ENCODE measurements at places on chromosomes 5 and 9.

- DNase-seq = no peak
These were observed 95.4 kb upstream of the RETREG1 start for GRCh38 chr5:16712178-16712577.

- no peak for DNase-seq
These were observed 60.3 kb upstream of the RPL26L1 start for GRCh38 chr5:172898843-172899369.

DNA sequence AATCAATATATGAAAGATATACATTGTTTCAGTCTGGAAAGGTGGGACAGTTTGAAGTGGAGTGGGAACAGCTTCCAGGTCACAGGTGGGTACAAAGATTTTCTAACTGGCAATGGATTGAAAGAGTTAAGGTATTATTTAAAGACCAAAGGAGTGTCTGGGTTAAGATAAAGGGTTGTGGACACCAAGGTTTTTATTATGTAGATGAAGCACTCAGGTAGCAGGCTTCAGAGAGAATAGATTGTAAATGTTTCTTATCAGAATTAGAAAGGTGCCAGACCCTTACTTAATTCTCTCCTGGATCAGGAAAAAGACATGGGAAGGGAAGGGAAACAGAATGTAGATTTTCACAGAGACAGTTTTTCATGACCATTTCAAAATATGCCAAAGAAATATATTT is 1174.8 kb downstream of the MAT2B start:
- no peak for DNase-seq

DNA sequence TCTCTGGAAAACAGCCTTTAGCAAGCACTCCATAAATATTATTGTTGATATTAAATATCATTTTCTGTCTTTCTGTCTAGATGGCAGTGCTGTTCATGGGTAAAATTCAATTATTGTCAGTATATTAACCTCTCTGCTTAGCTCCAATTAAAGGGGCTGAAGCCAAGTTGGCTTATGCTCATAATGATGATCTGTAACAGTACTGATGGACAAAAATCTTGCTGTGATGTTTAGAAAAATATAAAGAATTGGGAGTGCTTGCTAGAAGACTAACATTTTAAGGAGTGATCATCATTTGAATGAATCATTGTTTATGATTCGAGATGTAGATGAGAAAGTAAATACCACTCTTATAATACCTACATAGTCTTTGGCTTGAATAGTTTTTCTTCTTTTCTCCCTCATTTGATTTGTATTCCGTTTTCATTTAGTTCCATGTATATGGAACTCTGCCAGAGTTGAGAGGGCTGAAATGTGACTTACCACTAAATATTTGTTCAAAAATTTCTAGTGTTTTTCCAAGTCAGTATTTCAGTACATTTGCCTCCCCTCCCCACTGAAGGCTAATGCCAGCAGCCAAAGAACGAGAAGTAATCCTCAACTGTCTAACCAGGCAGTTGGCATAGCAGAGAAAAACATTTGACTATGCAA is 538.3 kb downstream of the CSNK1G3 start:
- no peak for DNase-seq

GRCh38 chr5:72107901-72108201 is 576 bp downstream of the MAP1B start:
- no peak for DNase-seq

GRCh38 chr5:119179857-119180641 is 109.2 kb downstream of the DMXL1 start:
- DNase-seq = no peak

DNA sequence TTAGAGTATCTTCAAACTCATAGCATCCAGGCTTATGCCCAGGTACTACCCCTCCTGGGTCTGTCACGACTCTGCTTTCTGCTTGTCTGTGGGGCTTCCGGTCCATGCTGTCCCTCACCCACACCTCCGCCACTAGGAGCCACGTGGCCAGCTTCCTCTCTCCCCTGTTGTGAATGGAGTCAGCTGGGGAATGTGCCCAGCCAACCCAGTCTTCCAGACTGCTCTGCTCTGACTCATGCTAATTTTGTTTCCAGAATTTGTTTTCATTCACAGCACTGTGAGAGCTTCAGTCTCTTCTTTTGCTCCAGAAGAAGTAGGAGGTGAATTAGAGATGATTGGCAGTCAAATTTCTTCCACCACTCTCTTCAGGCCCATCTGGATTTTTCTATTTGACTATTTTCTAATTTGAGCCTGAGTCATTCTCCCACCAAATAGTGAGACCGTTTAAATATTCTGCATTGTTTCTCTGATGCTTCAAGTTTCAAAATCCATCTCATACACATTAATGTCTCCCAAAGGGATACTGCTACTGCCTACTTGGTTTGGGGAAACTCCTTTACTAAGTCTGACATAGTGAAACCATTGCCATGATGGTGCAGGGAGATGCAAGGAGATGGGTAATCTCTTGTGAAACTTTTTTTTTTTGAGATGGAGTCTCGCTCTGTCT is 424.1 kb upstream of the KIF2A start:
- DNase-seq = no peak

DNA sequence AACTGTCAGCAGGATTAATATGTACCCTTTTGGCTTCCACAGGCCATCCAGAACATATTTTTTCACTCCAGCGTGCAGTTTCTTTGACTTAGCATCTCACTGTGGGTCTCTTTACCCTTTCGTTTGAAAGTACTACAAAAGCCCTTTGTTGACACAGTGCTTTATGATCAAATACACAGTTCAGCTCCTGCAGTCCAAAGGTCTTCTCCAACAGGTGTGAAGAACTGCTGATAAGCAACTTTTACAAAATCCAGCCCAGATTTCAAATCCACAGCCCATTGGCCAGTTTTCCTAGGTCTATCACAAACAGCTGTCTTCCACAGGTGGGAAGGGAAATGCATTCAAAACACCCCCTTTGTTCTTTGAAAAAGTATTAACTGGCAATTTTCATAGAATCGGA is 54.8 kb downstream of the MYO10 start:
- DNase-seq = no peak

- DNase-seq = no peak
These were observed 230 bp downstream of the SLC44A1 start for GRCh38 chr9:105244734-105245028.

DNA sequence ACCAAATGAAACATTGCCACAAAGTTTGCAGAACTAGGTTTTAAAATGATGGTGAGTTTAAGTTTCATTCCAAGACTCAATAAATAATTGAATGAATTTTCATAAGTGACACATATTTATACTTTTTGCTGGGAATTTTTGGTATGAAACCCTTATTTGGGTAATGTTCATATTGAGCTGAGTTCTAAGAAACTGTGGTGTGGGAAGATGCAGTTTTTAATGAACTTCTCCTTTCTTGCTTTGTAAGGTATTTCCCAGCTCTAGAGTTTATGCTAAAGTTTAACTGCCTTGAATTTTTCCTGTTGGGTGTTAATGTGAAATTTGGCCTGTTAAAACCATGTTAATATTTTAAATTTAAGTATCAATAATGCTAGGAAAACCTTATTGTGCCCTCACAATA is 15.1 kb downstream of the RABGAP1 start:
- DNase-seq = no peak

- DNase-seq = no peak
These were observed 65.0 kb downstream of the C9orf152 start for GRCh38 chr9:110142868-110143481.

- DNase-seq = no peak
These were observed 29.3 kb downstream of the TLR4 start for GRCh38 chr9:117733465-117733864.

DNA sequence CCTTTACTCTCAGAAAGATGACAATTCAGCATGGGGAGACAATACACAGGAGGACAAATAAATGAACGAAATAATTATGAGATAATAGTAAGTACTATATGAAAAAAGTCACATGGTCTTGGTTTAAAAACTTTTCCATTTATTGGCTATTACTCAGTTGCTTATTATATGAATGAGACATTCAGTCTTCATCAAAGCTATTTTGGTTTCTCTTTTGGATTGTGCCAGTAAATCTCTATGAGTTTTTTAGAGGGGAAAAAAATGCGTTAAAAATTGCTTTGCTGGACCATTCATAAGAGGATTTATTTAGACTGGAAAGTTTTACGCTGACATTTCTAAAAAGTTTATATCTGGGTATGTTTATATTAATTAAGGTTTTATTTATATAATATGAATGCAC is 137.7 kb downstream of the AOPEP start:
- DNase-seq = no peak

DNA sequence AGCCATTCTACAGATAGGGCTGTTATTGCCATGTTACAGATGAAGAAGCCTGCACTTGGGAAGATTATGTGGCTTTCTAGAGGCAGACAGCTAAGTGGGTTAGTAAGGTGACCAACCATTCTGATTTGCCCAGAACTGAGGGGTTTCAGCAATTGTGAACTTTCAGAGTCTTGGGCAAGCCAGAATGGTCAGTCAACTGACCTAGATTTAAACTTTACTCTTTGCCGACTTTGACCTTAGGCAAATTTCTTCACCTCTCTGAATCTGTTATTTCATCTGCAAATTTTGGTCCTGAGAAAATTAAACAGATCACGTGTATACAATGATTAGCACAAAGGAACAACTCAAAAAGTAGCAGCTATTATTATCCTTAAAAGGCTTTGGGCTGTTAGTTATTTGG is 20.4 kb upstream of the TNFSF8 start:
- no peak for DNase-seq

DNA sequence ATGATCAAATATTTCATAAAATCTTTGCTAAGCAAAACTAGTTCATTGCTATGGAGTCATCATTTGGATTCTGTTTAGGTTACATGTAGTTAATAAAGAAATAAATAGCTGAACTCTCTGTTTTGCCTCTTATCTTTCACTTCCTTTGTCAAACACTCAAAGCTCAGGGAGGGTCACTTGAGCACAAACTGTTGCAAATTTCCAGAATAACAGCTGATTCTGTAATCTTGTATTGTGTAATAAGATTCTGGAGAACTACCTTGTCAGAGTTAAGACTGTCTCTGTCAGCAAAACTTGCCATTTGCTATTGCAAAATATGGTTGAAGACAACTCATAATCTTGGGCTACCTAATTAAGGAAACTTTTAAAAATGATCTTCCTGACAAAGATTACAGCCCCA is 182.0 kb upstream of the MOCS2 start:
- DNase-seq = no peak

DNA sequence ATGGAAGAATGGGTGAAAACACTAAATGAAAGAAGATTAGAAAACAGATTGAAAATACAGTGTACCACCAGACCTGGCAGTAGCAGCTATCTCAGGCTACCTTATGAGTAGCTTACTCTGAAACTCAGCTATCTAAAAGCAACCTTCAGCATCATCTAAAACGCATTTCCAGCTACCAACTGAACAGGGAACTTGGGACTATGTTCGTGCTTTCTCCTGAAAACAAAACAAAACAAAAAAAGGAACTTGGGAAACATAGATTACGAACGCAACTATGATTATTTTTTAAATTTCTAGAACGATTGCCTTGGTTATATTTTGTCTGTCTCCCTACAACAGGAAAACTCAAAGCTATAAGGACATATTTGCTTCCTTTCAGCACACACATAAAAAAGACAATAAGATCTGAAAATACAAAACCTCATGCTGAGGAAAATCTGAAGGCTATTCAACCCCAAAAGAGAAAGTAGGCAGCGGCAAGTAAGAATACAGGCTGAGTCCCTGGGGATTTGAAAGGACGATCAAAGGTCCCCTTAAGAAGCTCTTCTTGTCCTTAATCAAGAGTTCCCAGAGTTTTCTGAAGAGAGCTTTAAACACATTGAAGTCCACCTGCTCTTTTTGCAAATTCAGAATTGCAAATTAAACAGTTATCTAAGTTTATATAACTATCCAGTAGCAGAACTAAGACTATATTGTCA is 53.4 kb downstream of the OR2K2 start:
- DNase-seq = no peak

- DNase-seq = no peak
These were observed 60.7 kb downstream of the ROR2 start for GRCh38 chr9:91889161-91889911.

DNA sequence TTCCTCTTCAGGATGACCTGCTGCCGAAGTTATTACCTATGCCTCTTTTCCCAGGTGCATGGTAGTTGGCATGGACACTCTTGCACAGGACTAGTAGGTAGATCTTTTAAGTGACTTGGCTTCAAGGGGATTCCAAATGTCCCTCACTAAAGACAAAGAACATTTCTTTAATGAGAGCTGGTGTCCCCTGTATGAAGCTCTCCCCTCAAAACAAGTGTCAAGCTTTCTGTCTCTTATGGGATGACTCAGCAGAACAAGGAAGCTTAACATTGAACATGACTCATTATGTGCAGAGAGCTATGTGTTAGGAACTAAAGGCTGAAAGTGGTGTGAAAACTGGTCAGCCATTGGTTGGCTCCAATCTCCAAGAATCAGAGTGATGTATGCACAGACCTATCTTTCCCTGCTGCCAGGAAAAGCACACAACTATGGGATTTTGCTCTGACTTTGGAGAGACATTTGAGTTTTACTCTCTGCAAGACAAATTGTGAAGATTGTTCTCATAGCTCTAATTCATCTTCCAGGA is 120.5 kb downstream of the PRDM6 start:
- DNase-seq = no peak

- no peak for DNase-seq
These were observed 107.6 kb upstream of the SPRY4 start for GRCh38 chr5:142432369-142432863.

DNA sequence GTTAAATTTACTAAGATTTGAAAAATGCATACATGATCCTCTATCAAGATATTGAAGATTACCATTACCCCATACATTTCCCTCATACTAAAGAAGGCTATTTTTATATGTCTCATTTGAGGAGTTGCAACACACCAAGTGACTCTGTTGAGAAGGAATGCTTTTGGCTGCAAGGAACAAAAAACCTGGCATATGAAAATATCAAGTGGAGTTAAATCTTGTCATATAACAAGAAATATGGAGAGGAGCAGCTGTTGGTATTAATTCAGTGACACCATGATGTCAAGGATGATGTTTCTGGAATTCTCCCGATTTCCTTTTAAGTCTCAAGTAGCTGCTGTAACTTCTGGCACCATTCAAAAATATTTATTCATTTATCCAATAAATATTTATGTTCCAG is 193.8 kb downstream of the CSNK1G3 start:
- DNase-seq = no peak

GRCh38 chr9:117858561-117858960 is 154.4 kb downstream of the TLR4 start:
- DNase-seq = no peak

GRCh38 chr5:170630226-170630625 is 126.4 kb downstream of the KCNIP1 start:
- DNase-seq = no peak

GRCh38 chr5:180172447-180173197 is 36.4 kb downstream of the RASGEF1C start:
- DNase-seq = no peak

- DNase-seq = no peak
These were observed 7.6 kb downstream of the RFESD start for GRCh38 chr5:95654196-95654595.

DNA sequence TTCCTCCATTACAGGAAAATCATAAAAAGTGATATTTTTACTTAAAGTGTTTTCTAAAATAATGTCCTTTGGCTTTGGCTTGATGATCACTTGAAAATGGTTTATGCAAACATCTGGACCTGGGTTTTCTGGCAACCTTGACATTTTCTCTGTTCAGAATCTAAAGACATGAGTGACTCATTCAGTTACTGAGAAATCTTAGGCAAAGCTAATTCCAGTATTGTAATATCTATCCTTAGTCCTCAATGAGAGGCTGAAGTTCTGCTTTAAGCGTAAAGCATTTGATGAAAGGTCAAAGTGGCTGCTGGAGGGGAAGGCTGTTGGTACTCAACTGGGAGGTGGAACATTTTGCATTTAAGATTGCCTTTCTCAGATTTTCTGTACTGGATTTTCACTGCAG is 2.3 kb downstream of the MAN2A1 start:
- DNase-seq = no peak

GRCh38 chr5:43623048-43623680 is 20.2 kb downstream of the NNT start:
- DNase-seq = no peak

- no peak for DNase-seq
These were observed 48.9 kb downstream of the JMY start for GRCh38 chr5:79284846-79285245.

Measured in hippocampal formation (tissue), 2 donors.